ENCODE measurements at places on chromosomes 16 and 17. TPM values are rescaled to one million over a fixed set of nuclear protein-coding genes. Genes with fewer than 3 reads are reported as not detected.

DNA sequence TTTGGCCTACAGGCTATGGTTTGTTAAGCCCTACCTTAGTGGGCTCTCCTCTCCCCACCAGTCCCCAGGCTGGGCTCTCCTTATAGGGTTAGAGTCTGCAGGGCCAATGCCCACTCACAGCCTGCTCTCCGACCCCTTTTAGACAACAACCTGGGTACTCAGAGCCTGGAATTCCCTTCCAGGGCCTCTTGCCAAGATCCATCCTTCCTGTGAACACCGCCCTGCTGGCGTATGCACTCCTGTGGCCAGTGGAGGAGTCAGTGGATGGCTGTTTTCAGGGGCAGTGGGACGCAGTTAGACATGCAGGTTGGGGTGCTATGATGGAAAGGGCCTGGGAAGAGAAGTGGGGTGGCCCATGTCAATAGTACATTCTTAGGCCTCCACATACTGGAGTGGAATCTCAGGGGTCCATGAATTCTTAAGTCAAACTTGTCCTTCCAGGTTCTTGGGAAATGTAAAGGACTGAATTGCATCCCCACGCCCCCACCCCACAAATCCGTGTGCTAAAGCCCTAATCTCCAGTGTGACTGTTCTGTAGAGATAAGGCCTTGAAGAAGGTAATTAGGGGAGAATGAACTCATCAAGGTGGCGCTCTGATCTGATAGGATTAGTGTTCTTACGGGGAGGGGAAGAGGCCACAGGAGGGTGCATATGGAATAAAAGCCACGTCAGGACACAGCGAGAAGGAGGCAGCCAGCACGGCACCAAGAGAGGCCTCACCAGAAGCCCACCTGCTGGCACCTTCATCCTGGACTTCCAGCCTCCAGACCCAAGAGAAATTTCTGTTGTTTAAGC lies 81.6 kb upstream of the CACNG5 start:
- DNase-seq = no peak

- DNase-seq = no peak
Observed at GRCh38 chr16:60605176-60605575, 1431.1 kb downstream of the CDH8 start.

- DNase-seq = no peak
Observed at GRCh38 chr17:61087024-61087423, 312.6 kb upstream of the TBX2 start.

GRCh38 chr17:238071-238963 lies 56.9 kb upstream of the DOC2B start:
- DNase-seq = no peak

DNA sequence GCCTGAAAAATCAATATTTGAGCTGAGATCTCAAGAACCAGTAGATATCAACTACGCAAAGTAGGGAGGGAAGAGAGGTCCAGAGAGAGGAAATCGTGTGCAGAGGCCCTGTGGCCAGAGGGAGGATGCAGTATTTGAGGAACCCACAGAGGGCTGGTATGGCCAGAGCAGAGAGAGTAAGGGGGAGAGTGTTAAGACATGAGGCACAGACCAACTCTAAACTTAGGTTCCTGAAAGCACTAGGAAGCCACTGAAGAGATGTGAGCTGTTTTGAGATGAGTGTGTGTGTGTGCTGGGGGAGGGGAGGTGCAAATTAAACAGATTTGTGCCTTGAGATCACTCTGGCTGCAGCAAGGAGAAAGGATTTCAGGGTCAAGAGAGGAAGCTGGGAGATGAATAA lies 10.9 kb downstream of the SLC13A2 start:
- no peak for DNase-seq

DNA sequence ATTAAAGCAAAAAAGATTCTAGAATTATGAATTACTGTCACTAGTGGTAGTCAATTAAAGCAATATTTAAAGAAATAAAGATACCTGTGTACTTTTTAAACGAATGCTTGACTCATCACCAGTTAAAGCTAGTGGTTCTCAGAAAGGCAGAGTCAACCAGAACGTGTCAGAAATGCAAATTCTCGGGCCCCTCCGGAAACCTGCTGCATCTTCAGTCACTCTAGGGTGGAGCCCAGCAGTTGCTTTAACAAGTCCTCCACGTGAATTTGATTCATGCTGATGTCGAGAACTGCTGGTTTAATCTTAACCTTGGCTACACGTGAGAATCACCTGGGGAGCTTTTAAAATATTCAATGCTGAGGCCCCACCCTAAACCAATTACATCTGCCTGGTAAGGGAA lies 169.8 kb upstream of the SDK2 start:
- DNase-seq = no peak

DNA sequence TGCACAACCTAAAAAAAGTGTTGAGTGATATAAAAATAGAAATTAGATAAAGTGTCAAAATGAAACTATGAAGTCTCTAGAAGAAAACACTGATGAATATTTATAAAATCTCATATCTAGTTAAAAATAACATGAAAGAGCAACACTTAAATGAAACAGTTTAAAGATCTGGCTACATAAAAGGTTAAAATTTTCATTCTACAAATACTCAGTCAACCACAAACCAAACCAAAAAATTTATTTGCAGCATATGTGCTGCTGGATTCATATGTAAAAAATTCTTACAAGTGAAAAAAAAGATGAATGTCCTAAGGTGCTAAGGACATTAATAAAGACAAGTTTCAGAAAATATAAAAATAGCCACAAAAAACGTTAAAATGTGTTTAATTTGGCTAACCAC lies 22.6 kb upstream of the CDYL2 start:
- DNase-seq = no peak

GRCh38 chr16:79887541-79888540 lies 287.3 kb upstream of the MAF start:
- no peak for DNase-seq

DNA sequence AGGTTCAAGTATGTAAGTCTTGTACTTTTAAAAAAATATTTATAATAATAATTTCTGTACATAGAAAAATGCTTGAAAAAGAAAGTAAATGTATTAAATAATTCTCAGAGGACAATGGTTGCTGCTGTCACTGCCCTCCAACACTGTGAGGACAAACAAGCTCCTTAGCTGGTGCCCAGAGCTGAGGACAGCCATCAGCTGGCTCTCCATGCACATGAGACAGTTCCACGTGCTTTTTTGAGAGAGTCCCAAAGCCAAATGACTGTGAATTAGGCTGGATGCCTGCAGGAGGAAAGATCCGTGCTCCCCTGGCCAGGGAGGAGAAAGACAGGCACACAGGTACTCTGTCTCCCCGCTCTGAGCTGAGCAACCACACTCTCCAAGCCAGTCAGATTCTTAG lies 115.5 kb upstream of the IRX5 start:
- no peak for DNase-seq

GRCh38 chr16:27695161-27695560 lies 145.2 kb downstream of the KATNIP start:
- DNase-seq = no peak

DNA sequence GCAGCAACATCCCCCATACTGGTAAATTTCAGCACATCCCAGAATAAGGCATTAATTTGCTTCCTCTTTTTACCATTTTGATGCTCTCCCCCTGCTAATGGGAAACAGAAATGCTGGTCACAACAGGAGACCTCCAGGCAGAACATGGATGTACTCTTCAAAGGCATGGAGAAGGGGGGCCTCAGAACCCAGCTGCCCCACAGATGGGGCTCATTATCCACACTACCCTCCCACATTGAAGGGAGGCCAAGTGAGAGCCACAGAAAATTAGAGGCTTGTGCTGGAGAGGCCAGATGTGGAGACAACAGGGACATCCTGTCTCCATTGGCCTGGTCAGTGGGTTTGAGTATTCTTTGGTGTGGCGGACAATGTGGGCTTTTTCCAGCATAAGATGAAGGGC lies 150.1 kb upstream of the CDH11 start:
- no peak for DNase-seq

GRCh38 chr17:19407601-19408345 lies 3.3 kb upstream of the RNF112 start:
- no peak for DNase-seq

DNA sequence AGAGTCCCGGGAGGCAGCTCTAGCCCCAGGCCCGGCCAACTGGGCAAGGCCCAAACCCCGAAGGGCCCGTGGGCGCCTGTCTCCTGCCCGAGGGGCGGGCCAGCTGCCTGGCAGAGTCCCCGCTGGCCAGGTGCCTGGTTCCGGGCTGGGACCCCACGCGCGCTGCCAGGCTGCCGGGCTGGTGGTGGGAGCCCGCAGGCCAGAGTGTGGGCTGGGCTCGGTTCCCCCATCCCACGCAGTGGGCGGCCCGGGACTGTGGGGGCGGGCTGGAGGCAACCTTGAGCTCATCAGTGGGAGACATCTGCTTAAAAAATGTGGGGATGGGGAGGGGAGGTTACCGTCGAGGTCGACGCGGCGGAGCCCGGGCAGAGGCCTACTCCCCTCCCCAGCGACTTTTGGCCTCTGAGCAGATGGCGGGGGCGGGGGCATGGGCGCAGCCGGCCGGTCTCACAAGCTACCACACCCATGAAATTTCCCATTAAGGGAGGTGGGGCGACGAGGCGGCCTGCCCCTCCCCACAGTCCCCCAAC lies 176.4 kb upstream of the GSE1 start:
- no peak for DNase-seq

- DNase-seq = no peak
Observed at GRCh38 chr16:58032710-58033293, 7.2 kb downstream of the MMP15 start.

- no peak for DNase-seq
Observed at GRCh38 chr17:11980813-11981212, 16.5 kb downstream of the ZNF18 start.

DNA sequence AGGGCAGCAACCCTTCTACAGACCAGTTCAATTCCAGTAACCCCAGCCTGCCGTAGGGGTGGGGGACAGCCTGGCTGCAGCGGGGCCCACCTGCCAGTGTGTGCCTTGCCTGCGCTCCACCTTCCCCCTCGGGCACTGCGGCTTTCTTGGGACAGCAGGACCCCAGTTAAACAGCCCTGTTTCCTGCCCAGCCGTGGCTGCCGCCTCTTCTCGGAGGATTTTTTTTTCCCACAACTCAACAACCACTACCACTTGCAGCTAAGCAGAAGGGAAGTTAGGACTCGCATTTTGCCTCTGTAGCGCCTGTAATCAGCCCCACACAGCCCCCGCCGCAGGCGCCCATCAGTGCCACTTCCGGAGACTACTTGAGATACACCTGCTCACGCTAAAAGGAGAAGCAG lies 76.1 kb downstream of the RAI1 start:
- no peak for DNase-seq

GRCh38 chr16:583470-583814 lies 6.4 kb upstream of the RAB40C start:
- no peak for DNase-seq

- no peak for DNase-seq
Observed at GRCh38 chr16:85473909-85474620, 139.1 kb upstream of the GSE1 start.

DNA sequence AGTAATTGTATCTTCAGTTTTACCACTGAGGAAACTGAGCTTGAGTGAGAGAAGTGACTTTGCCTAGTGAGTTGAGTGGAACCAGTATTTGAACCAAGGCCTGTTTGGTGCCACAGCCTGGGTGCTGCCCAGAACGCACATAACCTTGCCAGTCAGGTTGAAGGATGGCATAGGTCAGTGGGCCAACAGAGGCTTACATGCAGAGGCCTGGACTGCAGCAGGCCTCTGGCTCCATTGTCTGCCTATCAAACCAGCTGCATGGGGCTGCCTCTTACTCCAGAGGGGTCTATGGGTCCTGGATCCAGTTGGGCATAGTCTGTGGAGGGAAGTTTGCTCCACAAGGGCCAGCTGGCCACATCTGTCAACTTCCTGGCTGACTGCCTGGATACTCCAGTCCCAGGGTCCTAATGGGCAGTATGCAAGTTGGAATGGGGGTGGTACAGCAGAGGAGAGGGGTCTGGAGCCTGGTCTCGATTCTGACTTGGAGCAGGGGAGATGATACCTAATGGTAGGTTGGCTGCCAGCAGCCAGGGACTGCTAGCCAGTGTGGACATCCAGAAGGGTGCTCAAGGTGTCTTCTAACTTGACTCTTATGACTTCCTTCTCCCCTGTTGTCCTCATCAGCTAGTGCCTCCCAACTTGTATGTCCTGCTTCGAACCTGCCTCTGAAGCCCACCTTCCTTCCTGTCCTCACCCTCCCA lies 11.1 kb upstream of the RNF112 start:
- DNase-seq = no peak

DNA sequence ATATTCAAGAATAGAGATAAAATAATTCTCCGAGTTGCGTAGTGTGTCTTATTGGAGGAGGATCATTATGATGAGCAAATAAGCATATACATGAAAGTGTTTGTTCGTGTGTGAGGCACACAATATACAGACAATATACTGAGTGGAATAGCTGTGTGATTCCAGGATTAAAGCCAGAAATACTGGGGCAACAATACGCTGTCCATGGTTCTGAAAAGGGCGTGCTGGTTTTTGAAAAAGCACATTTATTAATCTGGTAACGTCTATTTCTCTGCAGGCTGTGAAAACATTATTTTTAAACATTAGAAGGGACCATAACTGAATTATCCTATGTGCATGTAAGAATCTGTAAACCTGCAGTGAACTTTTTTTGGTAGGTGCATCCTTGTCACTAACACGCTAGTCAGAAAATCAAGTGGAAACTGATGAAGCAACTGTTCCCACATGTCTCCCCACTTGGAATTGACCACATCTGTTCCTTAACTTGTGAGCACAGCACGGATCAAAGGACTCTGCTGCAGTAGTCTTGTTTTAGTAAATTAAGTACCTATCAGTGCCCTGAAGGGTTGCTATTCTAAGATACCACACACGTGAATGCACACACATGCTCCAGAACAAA lies 346.0 kb downstream of the GRIN2A start:
- peak; percentile 33 for DNase-seq

DNA sequence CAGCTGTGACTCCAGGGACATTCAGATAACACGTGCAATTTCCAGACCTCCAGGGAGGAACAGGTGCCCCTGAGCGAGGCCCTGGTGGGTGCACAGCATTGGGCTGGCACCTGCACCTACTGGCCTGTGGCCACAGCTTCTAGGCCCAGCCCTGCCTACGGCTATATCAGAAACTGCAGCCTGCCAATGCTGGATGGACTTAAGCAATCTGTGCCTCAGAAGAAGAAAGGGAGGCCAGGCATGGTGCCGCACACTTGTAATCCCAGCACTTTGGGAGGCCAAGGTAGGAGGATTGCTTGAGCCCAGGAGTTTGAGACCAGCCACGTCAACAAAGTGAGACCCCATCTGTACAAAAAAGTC lies 12.4 kb downstream of the PITPNM3 start:
- no peak for DNase-seq

The ZSCAN32 gene
- polyA plus RNA-seq = 17.2 TPM

The CCL2 gene
- polyA plus RNA-seq = 18.5 TPM

The RNF227 gene
- 3.8 TPM for polyA plus RNA-seq

The ABCA10 gene
- polyA plus RNA-seq = 1.3 TPM

The E4F1 gene
- polyA plus RNA-seq = 24.9 TPM

The PKMYT1 gene
- 18.8 TPM for polyA plus RNA-seq

The TEFM gene
- 20.4 TPM for polyA plus RNA-seq

The RCVRN gene
- polyA plus RNA-seq = 0.08 TPM

The KRT36 gene
- not detected for polyA plus RNA-seq

The NPIPB6 gene
- 1.7 TPM for polyA plus RNA-seq

The ZNF785 gene
- polyA plus RNA-seq = 20.2 TPM

The ADGRG3 gene
- 0.21 TPM for polyA plus RNA-seq

Data from renal cortex interstitium (tissue), 15 donors.